NCI-H1930 (cell line): ENCODE measurements at places on chromosomes 6 and 20.
A peak's percentile ranks its signal among the peaks of the same experiment; 100 is the strongest.

GRCh38 chr20:34365765-34366213, 2.7 kb downstream of the ITCH start:
- no peak for DNase-seq

DNA sequence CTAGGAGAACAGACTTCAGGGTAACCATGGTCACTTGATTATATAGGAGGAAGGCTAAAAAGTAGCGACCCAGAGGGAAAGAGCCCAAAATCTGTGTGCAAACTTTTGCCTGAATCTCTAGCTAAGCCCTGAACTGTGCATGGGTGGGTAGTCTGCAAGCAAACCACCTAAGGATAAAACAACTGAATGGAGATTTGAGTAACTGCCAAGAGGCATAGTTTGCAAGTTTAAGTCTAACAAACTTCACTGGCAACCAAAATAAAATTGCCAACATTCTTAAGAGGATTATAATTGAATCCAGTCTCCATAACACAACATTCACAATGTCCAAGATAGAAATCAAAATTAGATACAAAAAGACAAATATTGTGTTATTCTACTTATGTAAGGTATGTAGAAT, 192.0 kb upstream of the PLN start:
- no peak for DNase-seq

DNA sequence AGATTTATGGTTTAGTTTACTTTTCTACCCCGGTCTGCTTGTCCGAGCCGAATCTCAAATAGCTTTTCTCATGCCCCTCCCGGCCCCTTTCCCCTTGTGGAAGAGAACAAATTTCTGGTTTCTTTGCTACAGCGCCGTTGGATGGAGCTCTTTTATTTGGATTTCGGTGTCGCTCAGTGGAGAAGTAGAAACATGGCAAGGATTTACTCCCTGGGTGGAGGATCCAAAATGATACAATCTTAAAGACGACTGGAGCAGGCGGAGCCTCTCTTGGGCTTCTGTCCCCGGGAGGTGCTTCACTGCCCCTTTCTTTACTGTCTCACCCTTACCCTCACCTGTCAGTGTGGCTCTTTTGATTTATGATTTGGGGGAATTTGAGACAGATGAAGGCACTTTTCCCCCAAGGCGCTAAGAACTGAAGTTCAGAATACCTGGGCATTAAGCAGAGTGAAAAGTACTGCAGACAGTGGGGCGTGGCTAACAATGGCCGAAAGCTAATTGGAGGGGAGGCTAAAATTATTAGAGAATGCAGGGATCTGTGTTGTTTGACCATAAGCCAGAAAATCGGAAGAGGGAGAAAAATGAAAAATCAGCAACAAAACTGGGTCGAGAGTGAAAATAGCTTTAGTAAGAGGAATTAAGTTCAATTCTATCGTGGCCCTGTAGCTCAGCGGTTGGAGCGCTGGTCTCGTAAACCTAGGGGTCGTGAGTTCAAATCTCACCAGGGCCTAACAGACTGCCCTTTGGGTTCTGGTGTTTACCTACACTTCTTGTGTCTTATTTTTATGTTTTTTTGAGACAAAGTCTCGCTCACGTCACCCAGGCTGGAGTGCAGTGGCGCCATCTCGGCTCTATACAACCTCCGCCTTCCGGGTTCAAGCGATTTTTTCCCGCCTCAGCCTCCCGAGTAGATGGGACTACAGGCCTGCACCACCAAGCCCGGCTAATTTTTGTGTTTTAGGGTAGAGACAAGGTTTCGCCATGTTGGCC, 145.1 kb upstream of the ZNF184 start:
- DNase-seq: no peak

- peak; percentile 11 for DNase-seq
Measured at GRCh38 chr6:113451049-113451448, 406.1 kb upstream of the MARCKS start.

DNA sequence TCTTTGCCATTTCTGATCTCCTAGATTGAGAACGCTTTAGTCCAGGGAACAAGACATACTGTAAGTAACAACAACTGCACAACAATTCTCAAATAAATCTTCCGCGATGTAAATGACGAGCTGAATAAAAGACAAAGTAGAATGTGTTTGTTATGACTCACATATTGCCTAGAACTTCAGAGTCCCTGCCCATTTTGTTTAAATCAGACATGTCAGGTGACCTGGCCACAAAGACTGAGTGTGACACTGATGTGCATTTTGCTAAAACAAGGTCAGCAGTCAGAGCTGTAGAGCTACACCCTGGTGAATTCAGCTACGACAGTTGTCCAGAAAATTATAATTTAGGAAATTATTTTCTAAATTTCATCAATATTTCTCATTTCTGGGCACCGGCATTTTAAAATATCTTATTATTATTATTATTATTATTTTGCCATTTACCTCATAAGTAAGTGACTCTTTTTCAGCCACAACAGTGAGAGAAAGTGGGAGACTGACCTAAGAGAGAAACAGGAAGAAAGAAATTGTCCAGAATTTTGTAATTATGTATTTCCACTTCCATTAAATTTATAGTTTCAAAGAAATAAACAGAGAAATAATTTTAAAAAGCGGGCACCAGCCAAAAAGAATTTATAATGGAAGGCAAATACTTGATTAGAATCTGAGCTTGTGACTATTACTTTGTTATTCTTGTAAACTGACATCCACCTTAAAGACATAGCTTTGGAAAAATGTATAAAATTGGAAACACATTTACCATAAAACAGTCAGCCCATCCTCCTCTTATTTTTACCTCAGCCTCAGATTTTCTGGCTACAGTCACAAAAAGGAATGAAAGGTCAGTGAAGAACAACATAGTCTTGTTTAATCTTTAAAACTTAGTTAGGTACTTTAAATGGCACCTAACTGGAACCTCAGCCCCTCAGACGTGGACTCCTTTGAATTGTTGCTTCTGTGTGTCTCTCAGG, 157.0 kb upstream of the CITED2 start:
- no peak for DNase-seq

DNA sequence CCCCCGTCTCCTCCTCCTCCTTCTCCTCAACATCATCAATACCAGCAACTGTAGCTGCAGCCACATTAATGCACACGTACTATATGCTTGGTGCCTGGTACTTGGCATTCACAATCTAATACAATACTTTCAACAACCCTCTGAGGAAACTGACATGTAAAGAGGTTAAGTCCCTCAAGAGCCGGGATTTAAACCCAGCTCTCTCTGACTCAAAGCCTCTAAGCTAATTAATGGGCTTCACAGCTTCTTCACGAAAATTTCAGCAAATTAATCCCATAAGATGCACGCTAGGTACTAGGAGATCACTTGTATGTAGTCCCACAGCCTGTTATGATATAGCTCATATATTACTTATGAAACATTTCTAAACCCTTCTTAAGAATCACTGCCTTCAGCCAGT, 73.1 kb upstream of the IPCEF1 start:
- DNase-seq: no peak

DNA sequence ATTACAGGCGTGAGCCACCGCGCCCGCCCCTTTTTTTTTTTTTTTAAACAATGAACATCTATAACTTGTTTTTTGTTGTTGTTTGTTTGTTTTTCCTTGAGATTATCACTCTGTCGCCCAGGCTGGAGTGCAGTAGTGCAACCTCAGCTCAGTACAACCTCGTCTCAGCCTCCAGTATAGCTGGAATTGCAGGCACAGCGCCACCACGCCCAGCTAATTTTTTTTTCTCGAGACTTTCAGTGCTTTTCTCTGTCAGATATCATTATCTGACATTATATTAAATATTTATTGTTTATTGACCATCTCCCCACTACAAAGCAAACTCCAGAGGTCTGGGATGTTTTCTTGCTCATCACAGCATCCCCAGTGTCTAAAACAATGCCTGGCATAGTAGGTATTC, 2.3 kb upstream of the DLK2 start:
- no peak for DNase-seq

DNA sequence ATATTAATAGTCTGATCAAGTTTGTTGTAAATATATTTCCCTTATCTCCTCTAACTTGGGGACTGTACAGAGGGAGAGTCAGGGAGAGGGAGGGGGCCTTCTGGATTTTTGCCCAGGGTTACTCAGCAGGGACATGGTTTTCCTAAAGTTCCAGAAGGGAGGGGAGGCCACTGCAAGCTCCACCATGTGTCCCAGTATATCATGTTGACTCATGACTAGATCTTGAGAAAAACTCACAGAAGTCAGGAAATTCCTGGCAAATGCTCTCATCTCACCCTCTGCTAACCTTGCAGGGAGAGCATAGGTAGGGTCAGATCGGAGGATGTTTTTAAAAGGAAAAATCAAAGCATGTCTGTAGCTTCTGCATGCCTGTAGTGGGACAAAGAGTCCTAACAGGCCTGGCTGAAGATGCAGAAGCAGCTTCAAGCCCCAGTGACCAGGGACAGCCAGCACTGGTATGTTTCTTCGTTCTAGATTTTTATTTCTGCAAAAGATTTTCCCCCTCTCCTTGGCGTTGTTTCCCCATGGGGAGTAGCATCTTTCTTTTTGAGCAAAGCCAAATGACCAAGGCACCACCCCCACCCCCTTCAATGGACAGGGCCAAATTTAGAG, 272.9 kb upstream of the SUPT3H start:
- DNase-seq: no peak

GRCh38 chr20:62219101-62219991, 732 bp downstream of the HRH3 start:
- DNase-seq: no peak

DNA sequence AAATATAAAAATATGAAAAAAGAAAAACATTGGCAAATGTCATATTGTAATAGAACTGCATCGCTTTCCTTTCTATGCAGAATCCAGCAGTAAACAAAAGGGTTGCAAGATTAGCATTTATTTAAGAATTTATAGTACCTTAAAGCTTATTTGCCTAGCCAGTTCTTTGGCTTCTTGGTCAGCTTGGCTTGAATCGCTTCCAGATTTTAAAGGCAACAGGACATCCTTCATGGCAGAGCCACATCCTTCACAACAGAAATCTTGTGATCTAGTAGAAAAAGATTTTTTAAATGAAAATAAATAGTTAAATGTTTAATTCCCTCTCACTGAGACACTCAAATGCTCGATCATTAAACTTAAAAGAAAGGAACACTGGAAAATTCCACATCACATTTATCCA, 17.4 kb downstream of the UBE2J1 start:
- DNase-seq: no peak

DNA sequence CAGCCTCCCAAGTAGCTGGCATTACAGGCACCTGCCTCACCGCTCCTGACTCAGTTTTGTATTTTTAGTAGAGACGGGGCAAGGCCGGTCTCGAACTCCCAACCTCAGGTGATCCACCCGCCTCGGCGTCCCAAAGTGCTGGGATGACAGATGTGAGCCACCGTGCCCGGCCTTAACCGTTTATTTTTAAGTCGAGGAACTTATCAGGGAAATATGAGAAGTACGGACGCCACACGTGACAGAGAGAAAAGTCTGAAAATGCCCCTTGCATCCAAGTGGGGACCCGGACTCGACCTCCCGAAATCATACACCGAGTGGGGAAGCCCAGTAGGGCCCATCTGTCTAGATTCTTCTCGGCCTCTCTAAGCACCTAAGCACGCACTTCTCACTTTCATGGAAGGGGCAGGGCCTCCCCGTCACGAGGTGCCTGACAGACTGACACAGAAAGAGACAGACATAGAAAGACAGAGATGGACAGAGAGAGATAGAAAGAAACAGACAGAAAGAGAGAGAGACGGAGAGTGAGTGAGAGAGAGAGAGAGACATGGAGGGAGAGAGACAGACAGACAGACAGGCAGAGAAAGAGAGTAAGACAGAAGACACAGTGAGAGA, 756.5 kb upstream of the DEFB115 start:
- no peak for DNase-seq

GRCh38 chr20:23082846-23083552, 3.1 kb downstream of the CD93 start:
- no peak for DNase-seq

DNA sequence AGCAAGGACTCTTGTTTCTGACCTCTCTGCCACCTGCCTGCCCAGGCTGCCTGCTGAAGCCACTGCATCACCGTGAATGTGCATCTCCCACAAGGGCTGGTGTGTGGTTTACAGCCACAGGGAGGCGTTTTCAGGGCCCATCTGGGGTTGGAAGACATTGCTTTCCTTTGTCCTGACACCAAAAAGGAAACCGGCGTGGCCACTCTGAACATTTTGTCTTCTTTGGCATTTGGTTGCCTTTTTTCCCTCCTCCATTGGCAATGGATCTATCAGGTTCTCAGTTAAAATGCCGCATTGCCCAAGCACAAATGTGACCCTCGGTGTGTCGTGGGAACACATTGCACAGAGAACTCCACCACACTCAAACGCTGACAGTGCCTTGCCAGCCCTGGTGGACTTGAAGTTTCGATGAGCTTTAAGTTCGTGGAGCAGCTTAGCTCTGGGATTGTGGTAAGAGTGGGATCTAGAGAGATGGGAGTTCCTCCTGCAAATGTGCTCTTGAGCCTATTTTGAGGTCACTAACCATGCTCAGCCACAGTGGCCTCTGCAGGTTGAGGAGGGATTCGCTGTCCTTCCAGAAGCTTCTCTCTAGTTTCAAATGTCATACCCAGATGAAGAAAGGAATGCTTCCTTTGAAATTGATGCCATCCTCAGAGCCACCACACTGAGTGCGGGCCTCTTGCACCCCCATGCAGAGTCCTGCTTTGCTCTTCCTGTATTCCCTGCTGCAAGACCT, 14.8 kb upstream of the PCK1 start:
- no peak for DNase-seq

DNA sequence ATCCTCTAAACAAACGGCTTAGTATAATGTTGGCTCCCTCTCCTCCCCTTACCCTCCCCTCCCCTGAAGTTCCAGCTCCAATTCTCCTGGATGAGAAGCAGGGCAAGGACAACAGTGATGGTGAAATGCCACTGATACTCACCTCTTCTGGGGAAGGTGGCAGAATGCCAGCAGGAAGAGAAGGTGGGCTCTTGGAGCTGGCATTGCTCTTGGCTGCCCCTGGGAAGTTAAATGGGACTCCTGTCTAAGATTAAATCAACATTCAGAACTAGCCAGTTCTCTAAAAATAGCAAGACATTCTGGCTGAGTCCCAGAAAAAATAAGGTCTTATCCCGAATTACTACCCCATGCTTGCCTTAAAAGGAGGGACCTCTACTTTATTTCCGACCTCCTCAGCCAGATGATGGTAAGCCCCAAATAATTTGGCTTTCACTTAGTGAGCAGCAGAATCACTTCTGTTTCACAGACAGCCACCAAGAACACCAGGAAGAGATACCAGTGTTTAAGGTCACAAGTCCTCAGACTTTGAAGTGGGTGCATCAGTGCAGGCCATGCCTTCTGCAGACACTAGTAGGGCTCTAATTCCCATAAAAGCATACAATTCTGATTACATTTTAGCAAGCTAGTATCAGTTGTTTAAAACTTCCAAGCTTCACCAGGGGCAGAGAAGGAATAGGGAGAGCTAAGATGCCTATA, 46.0 kb upstream of the IL17A start:
- DNase-seq: no peak
